ENCODE measurements at places on chromosomes 3 and 15.

- DNase-seq, result no peak
Measured at GRCh38 chr3:137769322-137770065, 5.4 kb downstream of the SOX14 start.

DNA sequence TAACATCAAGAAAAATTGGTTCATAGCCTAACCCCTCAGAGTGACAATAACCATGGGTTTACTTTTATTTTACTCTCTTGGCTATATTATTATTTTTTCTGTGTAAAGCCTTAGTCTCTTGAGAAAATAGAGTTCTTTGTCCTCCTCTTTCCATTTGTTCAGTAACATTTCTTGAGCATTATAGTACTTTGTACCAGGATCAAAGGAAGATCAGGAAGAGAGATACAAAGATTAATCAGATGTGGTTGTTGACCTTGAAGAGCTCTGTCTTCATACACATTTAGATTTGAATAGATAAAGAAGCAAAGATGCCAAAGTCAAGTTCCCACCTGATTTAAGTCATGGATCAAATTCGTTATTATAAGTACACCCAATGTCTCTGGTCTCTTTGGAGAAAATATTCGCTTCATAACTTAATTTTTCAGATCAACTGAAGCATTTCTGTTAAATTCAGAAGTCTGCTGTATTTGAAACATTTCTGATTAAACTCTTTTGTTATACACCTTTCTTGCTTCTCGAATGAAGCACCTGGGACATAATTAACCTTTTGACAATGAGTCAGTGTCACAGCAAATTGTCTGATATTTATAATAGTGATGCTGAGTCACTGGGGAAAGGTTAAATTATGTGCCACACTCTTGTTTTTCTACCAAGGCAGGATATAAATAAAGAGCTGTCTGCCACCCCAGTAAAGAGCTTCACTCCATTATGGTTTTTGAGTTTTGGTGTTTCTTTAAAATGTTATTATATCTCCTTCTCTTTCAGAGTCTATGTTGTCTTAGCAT, 100.2 kb downstream of the GHSR start:
- DNase-seq, result no peak

DNA sequence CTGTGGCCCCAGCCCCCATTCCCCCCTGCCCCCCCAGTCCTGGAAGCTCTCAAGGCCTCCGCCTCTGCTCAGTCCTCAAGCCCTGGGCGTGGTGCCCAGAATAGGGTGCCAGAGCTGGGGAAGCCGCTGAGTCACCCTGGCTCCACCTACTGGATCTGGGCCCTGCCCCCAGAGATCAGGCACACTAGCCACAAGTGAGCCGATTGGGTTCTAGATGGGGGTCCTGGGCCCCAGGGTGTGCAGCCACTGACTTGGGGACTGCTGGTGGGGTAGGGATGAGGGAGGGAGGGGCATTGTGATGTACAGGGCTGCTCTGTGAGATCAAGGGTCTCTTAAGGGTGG, 5.7 kb downstream of the EIF4G1 start:
- peak; percentile 99 for DNase-seq

DNA sequence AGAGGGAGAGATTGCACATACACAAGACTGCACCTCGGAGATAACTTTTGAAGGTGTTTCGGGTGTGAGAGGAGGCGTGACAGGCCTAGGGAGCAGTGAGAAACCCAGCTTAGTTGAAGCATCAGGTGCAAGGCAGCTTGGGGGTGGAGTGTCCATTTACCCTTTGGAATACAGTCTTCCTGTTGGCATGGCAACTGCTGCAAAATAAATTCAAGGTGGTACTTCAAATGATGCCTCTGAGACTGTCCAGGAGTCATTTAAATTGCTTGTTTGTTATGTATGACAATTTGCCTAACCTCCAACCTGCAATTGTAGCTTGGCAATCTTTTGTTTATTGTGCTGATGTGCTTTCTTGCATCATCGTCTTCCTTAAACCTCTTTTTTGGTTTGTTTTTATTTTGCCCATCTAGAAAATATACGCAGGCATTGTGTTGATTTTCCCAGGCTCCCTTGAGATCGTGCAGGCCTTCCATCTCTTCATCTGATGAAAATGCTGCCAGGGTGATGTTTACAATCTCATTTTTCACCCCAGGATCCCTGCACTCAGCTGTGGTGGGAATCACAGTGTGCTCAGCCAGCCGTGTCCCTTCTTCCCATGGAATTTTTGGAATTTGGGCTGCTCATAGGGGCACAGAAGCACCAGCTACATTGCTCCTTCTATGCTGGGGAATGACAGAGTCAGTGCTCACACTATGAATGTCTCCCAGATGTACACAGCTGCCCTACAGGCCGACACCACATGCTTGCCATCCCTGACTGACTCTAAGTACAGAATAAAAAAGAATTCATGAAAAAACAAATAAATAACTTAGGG, 583.1 kb upstream of the CFAP20DC start:
- DNase-seq, result no peak

- no peak for DNase-seq
Measured at GRCh38 chr3:178381555-178381954, 154.7 kb upstream of the KCNMB2 start.

GRCh38 chr15:32942401-32942841, 224.6 kb downstream of the GREM1 start:
- no peak for DNase-seq

DNA sequence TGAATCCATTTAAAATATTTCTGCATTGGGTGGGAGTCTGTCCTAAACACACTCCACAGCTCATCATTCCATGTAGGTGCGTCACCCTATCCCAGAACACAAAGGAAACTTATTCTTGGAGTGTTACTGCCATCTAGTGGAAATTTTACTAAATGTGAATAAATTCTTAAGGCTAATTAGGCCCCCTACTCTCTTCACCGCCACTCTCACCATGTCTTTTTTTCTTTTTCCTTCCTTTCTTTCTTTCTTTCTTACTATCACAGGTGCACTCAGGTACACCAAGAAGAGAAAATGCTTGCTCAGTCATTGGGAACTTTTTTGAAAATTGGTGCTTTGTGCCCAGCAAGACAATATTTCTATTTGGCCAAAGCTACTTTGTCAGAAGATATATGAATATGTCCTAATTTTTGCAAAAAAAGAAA, 26.4 kb upstream of the ATP8B4 start:
- DNase-seq, result no peak

DNA sequence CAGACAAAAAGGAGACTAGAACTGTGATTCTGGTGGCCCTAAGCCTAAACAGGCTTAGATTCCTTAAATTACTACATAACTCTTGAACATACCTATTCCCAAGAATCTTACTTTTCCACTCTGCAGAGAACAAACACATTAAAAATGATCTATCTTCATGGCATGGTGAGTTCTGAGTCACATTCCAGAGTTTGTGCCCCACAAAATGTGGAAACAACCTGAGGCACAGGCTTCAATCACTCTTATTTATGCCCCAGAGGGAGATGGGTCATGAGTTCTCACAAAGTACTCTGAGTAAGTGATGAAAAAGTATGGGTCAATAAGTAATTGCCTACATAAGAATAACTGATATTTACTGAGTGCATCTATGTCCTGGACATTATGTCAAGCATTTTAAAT, 137.5 kb upstream of the SLC2A2 start:
- DNase-seq, result no peak

DNA sequence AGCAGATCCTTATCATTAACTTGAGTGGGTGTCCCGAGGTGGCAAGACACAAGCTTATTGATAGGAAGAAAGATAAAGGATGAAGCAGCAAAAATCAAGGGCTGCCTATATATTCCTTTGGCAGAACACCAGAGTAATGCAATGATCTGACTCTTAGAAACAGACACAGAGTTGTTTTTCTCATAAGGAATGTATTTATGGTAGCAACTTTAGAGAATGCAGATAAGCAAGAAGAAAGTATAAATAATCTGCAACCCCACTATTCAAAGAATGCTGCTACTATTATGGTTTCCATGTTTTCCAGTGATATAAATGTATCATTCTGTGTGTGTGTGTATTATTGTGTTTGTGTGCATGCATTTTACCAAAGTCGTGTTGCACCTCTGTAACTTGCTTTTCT, 208.3 kb downstream of the THSD4 start:
- no peak for DNase-seq

DNA sequence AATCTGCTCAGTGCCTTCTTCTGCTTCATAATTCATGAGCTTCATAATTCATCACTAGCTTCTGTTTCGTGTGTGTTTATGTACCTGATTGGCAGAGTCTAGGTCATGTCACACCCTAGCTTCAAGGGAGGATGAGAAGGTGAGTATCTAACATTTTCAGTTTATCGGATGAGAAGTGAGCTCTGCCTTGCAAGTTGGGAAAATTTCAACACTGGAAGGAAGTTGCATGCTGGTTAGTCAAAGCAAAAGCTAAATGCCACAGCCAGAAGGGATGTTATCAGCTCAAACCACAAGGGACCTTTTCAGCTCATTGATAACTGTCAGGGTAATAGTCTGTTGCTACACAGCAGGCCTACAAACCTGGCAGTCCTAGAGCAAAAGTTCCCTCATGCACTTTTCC, 7.3 kb upstream of the TNFSF10 start:
- no peak for DNase-seq

- DNase-seq, result no peak
Measured at GRCh38 chr3:129888771-129889170, 4.7 kb downstream of the TMCC1 start.

- no peak for DNase-seq
Measured at GRCh38 chr3:41050144-41050543, 149.2 kb upstream of the CTNNB1 start.

- DNase-seq, result no peak
Measured at GRCh38 chr3:160130950-160131349, 94.3 kb upstream of the C3orf80 start.

- DNase-seq, result no peak
Measured at GRCh38 chr15:73368301-73369136, at the start of gene HCN4. Gene HCN4, minus strand, starts transcription at chr15:73368958. Its CDS starts 688 bp downstream, at chr15:73368270.

GRCh38 chr15:68206711-68207151, 1.6 kb upstream of the CALML4 start:
- DNase-seq, result no peak

- DNase-seq, result no peak
Measured at GRCh38 chr15:98444138-98444537, 204.2 kb upstream of the IGF1R start.

DNA sequence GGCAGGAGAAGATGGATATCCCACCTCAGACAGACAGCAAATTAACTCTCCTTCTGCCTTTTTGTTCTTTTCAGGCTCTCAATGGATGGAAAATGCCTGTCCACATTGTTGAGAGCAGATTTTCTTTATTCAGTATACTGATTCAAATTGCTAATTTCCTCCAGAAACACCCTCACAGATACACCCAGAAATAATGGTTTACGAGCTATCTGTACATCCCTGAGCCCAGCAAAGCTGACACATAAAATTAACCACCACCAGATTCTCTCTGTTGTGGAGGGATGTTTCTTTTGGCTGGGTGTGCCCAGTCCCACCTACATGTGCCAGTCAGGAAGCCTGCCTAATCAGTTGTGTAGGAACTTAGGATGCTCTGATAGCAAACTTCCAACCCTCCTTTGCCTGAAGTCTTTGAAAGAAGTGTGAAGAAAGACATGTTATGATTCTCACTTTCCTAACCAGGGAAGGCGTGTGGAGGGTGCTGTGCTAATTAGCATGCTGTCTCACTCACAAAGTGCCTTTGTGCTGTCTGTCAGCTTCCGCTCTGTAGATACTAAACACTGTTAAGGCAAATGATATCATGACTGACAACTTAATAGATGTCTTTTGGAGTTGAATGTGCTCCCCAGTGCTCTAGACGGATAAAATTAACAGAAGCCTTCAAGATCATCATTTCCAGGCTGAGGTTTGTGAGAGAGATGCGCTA, 208.5 kb downstream of the CLSTN2 start:
- DNase-seq, result no peak

- no peak for DNase-seq
Measured at GRCh38 chr3:11099306-11099705, 55.0 kb upstream of the HRH1 start.

- no peak for DNase-seq
Measured at GRCh38 chr15:72037321-72037720, 80.6 kb downstream of the MYO9A start.

GRCh38 chr3:44186111-44186672, 55.5 kb upstream of the TOPAZ1 start:
- DNase-seq, result no peak

Data from psoas muscle (tissue), 8 donors.